ENCODE measurements at places on chromosomes 5 and 9.

DNA sequence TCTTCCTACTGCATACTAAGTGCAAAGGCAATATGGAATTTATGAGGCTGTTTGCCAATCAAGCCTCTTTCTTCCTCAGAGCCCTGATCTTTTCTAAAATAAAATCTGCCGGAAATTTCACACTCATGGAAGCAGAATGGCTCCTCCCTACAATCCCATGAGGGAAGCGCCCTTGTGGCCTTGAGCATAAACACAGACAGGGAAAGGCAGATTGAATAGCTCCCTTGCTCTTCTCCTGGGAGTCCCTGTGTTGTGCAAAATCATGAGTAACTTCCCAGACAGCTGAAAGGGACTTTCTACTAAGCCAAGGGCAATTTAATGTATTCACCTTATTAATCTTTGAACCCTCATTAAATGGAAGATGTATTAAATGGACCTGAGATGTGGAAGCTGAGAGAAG is 226.1 kb upstream of the PIK3R1 start:
- DNase-seq: no peak

DNA sequence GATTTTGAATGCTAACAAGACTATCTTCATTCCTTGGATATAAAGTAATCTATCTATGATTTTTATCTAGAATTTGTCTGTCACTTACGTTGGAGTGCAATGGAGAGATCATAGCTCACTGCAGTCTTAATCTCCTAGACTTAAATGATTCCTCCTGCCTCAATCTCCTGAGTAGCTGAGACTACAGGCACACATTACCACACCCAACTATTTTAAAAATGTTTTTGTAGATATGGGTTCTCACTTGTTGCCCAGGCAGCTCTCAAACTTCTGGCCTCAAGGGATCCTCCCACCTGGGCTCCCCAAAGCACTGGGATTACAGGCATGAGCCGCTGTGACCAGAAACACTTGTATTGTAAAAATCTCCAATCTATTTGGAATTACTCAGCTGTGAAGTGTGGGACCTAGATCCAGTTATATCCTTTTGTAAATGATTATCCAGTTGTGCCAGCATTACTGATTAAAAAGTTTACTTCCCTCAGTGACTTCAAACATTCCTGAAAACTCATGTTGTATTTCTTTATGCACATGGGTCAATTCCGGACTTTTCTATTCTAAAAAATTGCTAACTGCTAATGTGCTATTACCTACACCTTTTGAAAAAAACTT is 1793.8 kb upstream of the WWC1 start:
- no peak for DNase-seq

- no peak for DNase-seq
These were observed 35.2 kb upstream of the IL7R start for GRCh38 chr5:35821513-35821912.

GRCh38 chr5:80960531-80961375 is 590 bp downstream of the RASGRF2 start:
- DNase-seq: peak; percentile 11

GRCh38 chr5:173726846-173727557 is 110.6 kb upstream of the BOD1 start:
- DNase-seq: no peak

- no peak for DNase-seq
These were observed 451.7 kb upstream of the DAP start for GRCh38 chr5:11212706-11213105.

DNA sequence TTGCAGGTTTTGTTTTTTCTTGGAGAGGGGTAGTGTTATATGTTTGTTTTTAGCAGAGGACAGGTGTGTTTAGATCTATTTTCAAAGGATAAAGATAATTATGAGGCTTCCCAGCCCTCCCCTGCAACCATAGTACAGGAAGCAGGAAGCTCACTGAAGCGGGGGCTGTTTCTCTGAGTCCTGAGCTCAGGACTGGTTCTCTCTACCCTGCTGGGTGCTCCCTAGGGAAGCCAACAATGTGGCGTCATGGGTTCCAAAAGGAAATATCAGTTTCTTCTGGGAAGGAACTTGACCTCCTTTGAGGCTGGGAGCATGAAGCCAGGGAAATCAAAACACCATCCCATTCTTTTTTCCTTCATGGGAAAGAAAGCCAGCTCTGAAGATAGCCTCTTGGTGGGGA is 62.2 kb downstream of the RAD23B start:
- no peak for DNase-seq

DNA sequence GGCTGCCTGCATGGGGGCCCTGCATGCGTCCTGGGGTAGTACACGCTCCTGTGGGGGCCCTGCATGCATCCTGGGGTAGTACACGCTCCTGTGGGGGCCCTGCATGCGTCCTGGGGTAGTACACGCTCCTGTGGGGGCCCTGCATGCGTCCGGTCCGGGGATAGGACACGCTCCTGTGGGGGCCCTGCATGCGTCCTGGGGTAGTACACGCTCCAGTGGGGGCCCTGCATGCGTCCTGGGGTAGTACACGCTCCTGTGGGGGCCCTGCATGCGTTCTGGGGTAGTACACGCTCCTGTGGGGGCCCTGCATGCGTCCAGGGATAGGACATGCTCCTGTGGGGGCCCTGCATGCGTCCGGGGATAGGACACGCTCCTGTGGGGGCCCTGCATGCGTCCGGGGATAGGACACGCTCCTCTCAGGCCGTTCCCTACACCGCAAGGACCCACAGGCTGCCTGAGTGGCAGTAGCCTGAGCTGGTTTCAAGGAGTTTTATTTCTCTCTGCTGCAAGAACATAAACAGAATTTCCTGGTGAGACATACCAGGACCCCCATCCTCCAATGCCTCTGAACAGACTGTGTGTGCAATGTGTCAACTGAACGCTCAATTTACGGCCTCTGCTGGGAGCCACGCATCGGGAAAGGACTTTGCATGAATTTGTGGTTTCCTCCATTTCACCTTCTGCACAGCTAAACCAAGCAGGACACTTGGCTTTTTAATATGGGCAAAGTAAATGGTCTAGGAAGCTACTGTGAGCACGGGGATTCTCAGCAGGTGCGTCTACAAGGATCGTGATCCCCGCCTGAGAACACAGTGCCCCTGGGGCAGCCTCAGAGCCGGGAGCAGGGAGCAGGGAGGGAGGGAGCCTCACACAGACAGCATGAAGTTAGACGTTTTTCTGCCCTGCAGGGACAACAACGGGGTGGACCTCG is 48.9 kb upstream of the CLPTM1L start:
- DNase-seq: no peak

GRCh38 chr5:67681703-67682102 is 485.1 kb upstream of the CD180 start:
- no peak for DNase-seq

- no peak for DNase-seq
These were observed 129.2 kb upstream of the TRPM3 start for GRCh38 chr9:71250581-71250980.

DNA sequence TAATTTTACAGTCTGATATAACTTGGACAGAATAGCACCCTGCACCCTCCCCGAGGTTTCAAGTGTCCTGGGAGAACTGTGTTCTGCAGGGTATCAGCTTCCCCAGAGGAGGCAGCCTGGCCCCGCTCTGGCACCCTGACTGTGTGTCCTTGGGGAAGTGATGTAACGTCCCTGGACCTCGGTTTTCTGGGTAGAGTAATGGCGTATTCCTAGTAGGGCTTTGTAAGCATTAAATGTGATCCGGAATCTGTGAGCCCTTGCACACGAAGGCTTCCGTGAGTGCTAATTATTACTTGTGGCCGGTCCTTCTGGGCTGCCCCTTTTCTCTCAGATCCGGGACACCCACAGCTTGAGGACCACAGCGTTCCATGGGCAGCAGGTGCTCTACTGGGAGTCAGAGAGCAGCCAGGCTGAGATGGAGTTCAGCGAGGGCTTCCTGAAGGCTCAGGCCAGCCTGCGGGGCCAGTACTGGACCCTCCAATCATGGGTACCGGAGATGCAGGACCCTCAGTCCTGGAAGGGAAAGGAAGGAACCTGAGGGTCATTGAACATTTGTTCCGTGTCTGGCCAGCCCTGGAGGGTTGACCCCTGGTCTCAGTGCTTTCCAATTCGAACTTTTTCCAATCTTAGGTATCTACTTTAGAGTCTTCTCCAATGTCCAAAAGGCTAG is 1.0 kb upstream of the CACFD1 start:
- DNase-seq: no peak

DNA sequence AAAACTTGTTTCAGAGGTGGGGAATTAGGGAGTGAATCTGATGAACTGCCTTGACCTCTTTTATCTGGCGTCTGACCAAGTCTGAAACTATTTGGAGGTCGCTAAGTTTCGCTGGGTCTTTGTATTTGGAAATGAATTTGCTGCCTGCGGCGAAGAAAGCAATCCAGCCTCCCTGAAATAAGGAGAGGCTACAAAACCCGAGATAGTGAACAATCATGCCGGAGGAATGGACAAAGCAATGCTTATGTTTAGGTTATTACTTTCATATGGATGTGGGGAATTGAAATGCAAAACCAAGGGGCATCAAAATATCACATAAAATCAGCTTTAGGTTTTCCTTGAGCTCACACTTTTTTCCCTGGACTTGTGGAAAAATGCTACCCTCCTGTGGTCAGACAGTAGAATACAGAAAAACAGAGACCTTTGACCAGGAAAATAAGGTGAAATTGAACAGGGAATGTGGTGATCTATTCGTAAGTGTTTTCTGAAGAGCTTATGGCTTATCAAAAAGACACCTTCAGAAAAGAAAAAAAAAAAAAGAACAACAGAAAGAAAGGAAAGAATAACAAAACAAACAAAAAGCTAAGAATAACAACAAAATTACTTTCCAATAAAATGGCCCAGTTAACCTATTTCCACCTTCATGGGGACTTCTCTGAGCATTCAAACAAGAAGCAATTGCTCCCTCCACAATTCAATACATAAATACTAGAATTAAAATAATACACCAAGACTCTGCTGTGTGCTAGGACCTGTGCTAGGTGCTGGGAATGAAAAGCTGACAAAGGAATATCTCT is 68.6 kb upstream of the DPYSL3 start:
- DNase-seq: no peak

- DNase-seq: no peak
These were observed 65.1 kb downstream of the NREP start for GRCh38 chr5:111691914-111692313.

DNA sequence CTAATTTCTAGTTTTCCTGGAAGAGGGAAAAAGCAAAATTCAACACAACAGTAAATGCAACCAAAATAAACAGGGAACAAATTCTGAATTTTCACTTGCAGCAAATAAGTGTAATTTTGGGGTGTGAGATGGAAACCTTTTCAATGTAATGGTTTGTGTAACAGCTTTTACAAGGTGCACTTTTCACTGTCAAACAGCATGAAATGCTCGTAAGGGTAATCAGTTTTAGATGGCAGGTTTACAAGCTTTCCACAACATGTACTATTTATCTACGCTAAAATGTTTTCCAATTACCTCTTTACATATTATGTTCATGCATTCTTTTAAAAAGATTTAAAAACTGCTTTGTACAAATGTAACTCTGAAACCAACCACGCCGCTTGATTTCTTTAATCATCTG is 115.3 kb downstream of the RFX3 start:
- DNase-seq: no peak

All from stimulated activated CD8-positive, alpha-beta memory T cell treated with anti-CD3 and anti-CD28 coated beads, Interleukin-7, amount 100 ng/mL, for 1 hour (primary cell).